ENCODE measurements at places on chromosomes 1 and 21.

- no peak for DNase-seq
Measured at GRCh38 chr1:4149831-4150230, 249.8 kb upstream of the C1orf174 start.

- no peak for DNase-seq
Measured at GRCh38 chr1:231856426-231856825, 229.8 kb downstream of the DISC1 start.

GRCh38 chr1:75855734-75856133, 59.1 kb downstream of the MSH4 start:
- no peak for DNase-seq

DNA sequence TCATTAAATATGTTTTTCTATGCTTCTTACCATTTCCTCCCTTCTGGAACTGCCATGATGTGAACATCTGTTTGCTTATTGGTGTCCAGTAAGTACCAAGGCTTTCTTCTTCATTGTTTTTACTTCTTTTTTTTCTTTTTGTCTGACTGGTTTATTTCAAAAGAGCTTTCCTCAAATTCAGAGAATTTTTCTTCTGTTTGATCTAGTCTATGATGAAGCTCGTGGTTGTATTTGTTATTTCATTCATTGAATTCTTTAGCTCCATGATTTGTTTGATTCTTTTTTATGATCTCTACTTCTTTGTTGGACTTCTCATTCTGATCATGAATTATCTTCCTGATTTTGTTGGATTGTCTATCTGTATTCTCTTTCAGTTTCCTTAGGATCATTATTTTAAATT, 49.5 kb upstream of the PKN2 start:
- no peak for DNase-seq

DNA sequence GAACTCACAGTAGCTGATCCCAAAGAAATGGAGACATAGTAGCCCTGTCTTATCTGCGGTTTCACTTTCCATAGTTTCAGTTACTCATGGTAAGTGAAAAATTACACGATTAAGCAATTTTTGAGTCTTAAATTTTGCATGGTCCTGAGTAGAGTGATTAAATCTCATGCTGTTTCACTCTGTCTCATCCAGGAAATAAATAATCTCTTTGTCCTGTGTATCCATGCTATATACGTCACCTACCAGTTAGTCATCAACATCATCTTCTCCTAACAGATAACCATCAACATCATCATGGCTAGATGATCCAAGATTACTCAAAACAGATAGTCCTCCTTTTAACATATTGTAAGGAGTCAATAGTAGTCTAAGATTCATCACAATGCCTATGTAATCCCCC, 1589.3 kb downstream of the BRINP3 start:
- DNase-seq = no peak

- DNase-seq = no peak
Measured at GRCh38 chr1:221795380-221795779, 53.5 kb upstream of the DUSP10 start.

DNA sequence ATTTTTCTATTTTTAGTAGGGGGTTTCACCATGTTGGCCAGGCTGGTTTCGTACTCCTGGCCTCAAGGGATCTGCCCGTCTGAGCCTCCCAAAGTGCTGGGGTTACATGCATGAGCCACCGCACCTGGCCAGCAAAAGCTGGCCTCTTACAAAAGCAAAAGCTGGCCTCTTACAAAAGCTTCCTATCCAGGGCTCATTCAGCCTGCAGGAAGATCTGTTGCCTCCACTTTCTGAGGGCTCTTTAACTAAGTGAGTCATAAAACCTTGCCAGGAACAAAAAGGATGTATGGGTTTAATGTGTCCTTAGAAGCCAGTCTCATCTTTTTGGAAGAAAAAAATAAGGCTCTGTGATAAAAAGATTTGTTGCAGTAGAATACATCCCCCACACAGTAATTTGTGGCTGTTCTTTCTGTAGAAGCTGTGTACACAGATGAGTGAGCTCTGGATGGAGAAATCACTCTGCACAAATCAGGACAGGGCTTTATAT, 15.0 kb downstream of the HTR1D start:
- DNase-seq = no peak

GRCh38 chr1:109932679-109933078, 22.0 kb downstream of the CSF1 start:
- DNase-seq = no peak

DNA sequence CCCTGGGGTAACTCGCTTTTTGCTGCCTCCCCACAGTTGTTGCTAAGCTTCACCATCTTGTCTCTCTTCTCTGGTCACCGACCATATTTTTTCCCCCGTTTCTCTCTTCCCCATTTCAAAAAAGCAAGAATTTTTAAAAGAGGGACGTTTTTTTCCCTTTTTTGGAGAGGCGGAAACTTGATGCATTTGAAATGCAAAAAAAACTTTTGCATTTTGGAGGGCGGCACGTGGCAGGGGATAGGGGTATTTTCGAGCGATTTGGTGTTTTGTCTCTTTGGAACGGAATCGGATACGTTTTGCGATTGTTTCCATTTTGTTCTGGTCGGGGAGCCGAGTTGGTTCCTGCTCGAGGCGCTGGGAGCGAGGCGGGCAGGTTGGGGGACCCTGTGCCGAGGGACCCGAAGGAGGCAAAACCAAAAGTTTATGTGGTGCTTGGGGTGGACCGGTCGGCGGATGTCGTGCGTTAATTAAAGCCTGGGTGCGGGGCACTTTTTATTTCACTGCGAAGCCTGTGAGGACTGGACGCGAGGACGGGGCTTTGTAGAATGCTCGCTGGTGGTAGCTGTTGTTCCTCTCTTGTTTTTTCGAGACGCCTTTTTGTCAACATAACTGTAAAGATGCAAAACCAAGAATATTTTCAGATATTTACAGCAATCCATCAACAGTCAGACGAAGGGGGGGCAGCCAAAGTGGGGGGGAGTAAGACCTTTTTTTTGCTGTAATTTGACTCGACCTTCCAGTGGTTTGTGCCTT, 884 bp downstream of the H3-3A start:
- no peak for DNase-seq

- no peak for DNase-seq
Measured at GRCh38 chr1:27220096-27220495, 14.3 kb upstream of the WDTC1 start.

- DNase-seq = peak; percentile 34
Measured at GRCh38 chr1:93597709-93598108, 83.9 kb downstream of the BCAR3 start.

GRCh38 chr1:167447521-167448136, 70.7 kb downstream of the CD247 start:
- peak; percentile 40 for DNase-seq

DNA sequence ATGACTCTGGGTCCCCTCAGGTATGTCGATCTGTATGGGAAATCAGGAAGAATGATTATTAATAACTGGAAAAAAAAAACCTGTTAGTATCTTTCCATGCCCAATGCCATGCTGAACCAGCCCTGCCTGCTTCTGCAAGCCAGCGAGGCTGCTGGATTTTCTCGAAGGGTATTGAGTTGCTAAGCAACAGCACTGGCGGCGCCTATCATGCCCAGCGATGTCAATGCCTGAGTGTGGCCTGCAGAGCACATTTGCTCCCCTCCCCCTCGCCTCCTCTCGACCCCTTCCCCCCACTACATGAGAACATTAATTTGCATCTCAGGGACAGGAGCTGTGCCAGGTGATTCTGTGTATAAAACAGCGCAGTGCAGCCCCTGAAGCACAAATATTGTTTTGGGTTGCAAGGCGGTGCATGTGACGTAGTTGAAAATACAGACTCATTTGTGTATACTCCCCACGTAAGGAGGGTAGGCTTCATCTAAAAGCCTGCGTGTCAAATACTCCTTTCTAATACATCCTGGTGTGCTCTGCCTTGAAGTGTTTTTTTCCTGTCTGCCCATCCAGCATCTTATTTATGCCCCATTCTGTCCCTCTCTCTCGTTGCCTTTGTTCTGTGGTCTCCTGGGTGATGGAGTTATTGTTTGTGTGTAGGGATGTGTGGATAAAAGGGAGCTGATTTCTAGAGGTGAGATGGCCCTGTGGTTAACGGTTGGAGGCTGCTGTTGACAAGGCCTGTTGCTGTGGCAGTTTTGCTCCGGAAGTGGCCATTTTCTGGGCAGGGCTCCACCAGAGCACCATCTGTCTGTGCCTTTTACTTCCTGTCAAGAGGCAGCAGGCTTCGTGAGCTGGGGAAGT, 32.7 kb upstream of the ATP5PO start:
- no peak for DNase-seq

- no peak for DNase-seq
Measured at GRCh38 chr1:169509354-169509753, 23.6 kb upstream of the SLC19A2 start.

All from epithelial cell of prostate (primary cell).